ENCODE measurements at places on chromosomes 1 and 21. TPM values are rescaled to one million over a fixed set of nuclear protein-coding genes. Genes with fewer than 3 reads are reported as not detected.

DNA sequence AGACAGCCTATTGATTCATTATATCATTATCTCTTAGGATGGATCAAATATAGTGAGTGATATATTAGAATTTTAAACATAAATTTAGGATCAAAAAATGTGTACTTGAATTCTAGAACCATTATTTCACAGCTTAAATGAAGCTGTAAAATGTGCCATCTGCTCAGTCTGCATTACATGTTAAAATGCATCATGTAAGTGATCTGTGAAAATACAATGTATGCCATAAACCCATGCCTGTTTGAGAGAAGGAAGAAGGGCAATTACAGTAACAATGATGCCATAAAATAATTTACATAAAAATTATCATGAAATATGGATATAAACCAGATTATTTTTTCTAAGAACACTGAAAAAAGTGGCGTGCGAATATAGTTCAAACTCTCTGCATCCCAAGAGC lies 1066.0 kb upstream of the ADGRL4 start:
- no peak for DNase-seq

- no peak for DNase-seq
Measured at GRCh38 chr1:185759061-185759460, 24.9 kb downstream of the HMCN1 start.

- DNase-seq: no peak
Measured at GRCh38 chr1:228142155-228142691, 2.1 kb downstream of the GUK1 start.

DNA sequence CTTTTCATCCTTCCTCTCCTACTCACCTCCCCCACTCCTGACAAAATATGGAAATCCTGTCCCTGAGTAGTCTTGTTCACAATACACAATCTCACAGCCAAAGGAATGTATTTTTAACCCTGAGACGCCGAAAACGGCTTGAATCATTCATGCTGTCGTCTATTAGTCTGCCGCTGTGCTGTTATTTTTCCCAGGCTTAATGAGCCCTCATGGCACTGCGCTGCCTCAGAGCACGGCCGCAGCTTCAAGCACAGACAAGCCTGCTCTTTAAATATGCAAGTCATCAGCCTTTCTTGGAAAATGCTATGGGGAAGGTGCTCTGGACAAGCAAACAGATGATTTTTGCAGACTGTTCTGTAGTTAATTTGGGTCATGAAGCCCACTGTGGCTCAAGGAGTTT lies 302.7 kb downstream of the DISC1 start:
- DNase-seq: no peak

DNA sequence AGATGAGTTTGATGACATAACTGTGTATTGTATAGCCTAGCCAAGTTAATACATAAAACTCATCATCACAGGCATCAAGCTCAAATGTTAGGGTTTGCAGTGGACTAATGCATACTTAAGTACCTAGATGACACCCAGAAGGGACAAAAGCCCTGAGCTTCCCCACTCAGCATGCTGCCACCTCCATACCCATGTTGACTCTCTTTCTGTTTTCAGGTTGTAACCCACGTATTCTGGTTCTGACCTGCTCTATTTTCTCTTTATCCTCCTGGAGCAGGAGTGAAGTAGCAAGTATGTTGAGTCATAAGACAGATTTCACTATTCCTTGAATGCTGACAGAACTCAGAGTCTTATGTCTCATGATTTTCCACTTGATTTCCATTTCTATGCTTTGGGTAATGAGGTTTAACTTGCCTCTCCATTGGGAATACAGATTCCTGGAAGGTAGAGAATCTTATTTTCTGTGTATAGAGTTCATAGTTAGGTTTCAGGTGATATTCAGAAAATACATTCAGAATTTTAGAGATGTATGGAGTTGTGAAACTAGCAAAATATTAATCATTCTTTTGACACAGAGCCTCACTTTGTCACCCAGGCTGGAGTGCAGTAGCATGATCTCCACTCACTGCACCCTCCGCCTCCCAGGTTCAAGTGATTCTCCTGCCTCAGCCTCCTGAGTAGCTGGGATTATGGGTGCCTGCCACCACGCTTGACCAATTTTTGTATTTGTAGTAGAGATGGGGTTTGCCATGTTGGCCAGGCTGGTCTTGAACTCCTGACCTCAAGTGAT lies 122.5 kb upstream of the KCNJ15 start:
- DNase-seq: no peak

- DNase-seq: no peak
Measured at GRCh38 chr1:211378844-211379243, 52.2 kb downstream of the TRAF5 start.

The RAB25 gene
- not detected for polyA plus RNA-seq

DNA sequence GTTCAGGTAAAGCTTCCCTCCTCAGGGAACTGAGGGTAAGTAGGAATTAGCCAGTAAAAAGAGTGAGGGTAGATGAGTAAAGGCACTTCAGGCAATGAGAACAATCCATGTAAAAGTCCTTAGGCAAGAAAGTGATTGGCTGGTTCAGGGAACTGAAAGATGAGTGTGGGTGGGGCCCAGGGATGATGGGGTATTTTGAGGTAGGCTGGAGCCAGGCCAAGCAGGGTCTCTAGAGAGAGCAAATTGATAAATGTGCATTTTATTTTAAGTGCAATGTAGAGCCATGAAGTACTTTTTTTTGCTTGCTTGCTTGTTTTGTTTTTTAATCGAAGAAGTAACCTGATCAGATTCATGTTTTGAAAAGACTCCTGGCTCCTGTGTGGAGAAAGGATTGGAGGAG lies 26.5 kb downstream of the OSBPL9 start:
- DNase-seq: no peak

- no peak for DNase-seq
Measured at GRCh38 chr1:228871314-228872061, 136.2 kb downstream of the RHOU start.

GRCh38 chr1:183993132-183993531 lies 44.4 kb downstream of the COLGALT2 start:
- no peak for DNase-seq

The PPIAL4G gene
- not detected for polyA plus RNA-seq

DNA sequence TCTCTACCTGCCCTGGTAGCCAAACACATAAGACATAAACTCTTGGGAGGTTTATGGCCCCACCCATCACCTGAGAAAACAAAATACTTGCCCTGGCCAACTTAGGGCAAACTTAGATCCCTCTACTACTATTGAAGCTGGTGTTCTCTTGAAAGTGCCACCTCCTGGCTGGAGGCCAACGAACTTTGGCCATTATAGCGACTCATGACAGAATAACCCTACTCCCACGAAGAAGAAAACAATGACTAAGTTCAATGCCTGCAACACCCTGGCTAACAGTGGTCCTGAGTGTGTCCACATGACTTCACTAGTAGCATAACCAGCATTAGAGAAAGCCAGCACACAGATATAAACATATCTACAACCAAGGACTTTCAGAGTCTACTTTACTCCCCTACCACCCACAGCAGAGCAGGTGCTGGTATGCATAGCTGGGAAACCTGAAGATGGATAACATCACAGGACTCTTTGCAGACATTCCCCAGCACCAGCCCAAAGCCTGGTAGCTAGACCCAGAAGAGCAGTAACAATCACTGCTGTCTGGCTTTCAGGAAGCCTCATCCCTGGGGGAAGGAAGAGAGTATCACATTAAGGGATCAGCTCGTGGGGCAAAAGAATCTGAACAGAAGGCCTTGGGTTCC lies 81.0 kb downstream of the SLC30A10 start:
- no peak for DNase-seq

The LCE1D gene
- polyA plus RNA-seq: not detected

The ANP32E gene
- polyA plus RNA-seq: 109 TPM

All from A549 (cell line).